Activated naive CD4-positive, alpha-beta T cell (primary cell): ENCODE measurements at places on chromosomes 11 and 22.

GRCh38 chr22:50696799-50697561 lies 24.4 kb downstream of the SHANK3 start:
- no peak for DNase-seq

- no peak for DNase-seq
These were observed 49.4 kb downstream of the BID start for GRCh38 chr22:17724678-17725499.

- no peak for DNase-seq
These were observed 25.5 kb upstream of the CECR2 start for GRCh38 chr22:17343766-17344165.

GRCh38 chr11:71365626-71366025 lies 82.6 kb downstream of the DHCR7 start:
- DNase-seq = no peak

DNA sequence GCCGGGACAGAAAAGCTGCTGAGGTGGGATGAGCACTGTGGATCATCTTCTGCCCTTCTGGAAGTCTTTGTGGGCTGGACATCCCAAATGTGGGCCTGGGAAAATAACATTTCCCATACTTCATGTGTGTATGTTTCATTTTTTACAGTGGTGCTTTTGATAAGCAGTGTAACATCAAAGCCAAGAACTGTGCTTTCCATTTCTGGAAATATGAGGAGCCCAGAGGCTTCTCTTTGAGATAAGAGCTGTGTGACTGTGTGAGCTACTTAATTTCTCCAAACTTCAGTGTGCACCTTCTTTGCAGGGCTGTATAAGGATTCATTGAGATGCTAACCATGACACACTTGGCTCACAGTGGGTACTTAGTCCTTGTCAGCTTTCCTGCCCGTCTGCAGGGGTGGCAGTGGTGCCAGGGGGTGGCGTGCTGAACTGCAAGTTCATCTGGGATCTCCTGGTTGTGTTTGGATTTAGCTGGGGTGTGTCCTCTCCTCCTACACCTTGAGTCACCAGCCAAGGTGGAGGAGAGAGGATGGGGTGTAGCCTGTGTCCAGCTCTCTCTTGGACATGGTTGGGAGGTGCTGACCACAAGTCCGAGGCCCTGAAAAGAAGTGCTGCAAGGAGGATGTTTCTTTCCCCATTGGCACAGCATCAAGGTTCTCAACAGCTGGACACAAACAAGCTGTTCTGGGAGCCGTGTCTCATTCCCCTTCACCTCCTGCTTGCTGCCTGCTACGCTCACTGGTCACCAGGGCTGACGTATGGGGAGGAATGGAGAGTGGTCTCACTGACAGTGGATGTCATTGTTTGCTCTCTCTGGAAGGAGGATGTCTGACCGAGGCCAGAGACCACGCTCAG lies 139.4 kb downstream of the TEAD1 start:
- no peak for DNase-seq

GRCh38 chr11:102882389-102883024 lies 7.7 kb upstream of the MMP12 start:
- DNase-seq = no peak

DNA sequence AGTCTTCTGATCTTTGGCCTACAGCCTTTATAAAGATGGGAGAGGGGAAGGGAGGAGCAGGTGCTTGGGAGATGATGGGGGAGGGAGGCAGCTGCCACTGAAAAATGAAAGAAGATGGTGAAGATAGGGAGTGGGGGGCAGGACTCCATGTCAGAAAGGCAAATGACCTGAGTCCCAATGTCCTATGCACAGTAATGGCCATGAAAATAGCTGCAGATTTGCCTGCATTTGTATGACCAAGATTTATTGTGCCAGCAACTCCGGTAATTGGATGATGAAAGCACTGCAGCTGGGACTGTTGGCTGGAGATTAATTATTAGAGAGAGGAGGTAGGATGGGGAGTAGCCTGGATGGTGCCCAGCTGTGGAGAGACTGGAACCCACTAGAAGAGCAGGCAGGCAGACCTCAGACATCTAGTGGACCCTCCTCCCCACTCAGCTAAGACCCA lies 36.1 kb downstream of the NEU3 start:
- no peak for DNase-seq

DNA sequence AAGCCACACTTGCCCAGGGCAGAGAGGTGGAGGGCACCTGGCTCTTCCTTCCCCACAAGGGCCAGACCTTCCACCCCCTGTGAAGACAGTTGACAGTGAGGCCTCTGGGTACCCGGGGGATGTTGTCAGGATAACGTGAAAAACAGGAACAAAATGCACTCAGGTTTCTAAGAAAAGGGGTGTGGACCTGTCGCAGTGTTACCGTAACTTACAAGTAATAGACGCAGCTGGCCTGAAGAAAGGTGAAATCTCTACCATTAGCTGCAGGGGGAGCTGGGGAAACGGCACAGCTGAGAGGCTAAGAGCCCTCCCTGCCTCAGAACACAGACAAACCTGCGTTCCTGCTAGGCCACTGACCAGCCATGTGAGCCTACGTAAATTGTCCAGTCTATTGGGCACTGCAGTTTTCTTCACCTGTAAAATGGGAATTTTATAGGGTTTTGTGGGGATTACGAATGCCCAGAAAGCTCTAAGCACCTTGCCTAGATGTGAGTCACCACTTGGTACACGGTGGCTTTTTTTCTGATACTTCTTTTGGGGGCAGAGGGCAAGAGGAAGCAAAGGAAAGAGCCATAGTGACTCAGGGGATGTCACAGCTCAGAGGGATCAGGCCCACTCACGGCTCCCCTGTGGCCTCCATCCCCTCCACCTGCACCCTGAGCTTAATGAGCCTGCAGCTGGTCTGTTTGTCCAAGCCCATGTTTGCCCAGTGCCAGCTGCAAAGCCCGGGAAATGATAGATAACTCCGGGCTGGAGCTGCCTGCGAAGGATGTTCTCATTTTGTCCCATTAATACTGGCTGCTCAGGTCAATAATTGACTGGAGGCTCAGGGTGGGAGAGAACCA lies 18.4 kb upstream of the CABP7 start:
- DNase-seq = no peak

GRCh38 chr11:122663056-122663740 lies 7.7 kb downstream of the UBASH3B start:
- DNase-seq = no peak

- DNase-seq = no peak
These were observed 205.7 kb upstream of the NAV2 start for GRCh38 chr11:19506816-19507486.

DNA sequence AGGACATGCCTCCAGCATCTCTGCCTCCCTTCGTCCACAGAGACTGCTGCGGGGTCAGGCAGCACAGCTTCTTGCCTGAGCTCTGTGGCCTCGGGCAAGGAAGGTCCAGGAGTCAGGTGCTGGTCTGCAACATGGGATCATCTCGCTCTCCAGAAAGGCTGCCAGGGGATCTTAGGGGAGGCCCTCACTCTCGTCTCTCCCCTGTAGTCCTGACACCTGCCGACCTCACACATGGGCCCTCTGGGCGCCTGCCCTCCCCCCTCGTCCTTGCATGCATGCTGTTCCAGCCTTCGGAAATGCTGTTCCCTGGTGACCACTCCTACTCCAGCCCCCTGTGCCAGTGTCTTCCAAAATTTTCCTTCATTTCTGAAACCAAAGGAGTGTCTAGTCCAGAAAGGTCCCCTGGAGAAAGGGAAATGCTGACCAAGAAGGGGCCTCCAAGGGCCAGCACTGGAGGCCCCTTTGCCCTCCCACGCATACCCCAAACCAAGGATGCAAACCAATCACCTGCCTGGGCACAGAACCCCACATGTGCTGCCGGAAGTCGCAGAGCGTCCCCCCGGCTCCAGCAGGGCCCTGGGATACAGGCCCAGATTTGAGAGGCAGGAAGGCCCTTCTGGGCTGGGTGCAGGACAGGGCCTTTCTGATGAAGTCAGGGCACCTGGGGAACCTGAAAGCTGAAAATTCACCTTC lies 41.0 kb downstream of the IGF2 start:
- DNase-seq = no peak

GRCh38 chr11:108220721-108221336 lies 1.6 kb downstream of the NPAT start:
- DNase-seq = no peak

- peak; percentile 99 for DNase-seq
These were observed at the start of gene PSMC3 for GRCh38 chr11:47426062-47426956. Gene PSMC3 (minus strand): TSS chr11:47426439. CDS start chr11:47426279, 160 bp downstream.

- DNase-seq = no peak
These were observed 43.4 kb upstream of the CSNK2A3 start for GRCh38 chr11:11396301-11397035.

GRCh38 chr11:67045314-67045713 lies 11.3 kb upstream of the RHOD start:
- DNase-seq = no peak

- no peak for DNase-seq
These were observed 27.9 kb downstream of the MB start for GRCh38 chr22:35589071-35589755.

GRCh38 chr11:118109231-118109630 lies 22.5 kb upstream of the SMIM35 start:
- DNase-seq = no peak

DNA sequence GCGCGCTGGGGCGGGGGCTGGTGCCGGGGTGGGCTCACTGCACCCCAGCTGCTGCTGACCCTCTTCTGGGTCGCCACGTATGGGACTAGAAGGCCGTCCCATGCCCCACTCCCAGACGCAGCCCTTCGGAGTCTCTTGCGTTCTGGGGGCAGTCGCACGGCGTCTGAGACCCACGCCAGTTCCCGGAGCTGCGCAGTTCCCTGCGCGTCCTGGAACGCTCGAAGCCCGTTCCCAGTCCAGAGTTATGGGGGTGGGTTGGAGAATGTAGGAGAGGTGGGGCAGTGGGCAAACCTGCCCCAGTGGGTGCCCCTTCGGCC lies 375 bp downstream of the LAYN start:
- DNase-seq = no peak

DNA sequence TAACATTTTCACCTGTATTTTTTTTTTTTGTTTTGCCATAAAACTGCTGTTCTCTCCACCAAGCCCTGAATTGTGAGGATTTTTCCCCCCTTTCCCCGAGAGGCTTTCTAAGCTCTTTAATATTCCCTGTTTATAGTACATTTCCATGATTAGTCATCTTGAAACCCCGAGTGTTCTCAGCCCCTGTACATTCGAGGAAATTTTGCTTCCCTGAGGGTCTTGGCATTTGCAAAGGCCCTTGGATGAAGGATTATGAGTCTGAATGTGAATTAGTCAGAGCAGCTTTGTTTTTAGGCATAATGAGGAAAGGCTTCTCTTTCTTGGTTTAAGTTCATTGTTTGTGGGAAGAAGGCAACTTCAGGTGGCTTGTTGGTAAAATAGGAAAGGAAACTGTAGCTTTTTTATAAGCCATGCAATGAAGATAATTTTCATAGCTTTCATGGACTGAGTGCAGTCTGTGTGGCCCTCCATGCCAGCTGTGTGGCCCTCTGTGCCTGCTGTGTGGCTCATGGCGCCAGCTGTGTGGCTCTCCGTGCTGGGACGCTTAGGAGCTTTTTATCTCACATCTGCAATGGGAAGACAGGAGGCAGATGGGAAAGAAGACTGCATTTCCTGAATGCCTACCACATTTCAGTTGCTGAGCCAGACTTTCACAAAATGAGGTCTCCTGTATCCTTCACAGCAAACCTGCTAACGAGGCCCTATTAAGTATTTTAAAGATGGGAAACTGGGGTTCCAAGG lies 129.0 kb downstream of the TEAD1 start:
- DNase-seq = no peak

- no peak for DNase-seq
These were observed 2.3 kb downstream of the B3GAT1 start for GRCh38 chr11:134409552-134410429.

- no peak for DNase-seq
These were observed 169.3 kb upstream of the BLID start for GRCh38 chr11:122285070-122285988.

DNA sequence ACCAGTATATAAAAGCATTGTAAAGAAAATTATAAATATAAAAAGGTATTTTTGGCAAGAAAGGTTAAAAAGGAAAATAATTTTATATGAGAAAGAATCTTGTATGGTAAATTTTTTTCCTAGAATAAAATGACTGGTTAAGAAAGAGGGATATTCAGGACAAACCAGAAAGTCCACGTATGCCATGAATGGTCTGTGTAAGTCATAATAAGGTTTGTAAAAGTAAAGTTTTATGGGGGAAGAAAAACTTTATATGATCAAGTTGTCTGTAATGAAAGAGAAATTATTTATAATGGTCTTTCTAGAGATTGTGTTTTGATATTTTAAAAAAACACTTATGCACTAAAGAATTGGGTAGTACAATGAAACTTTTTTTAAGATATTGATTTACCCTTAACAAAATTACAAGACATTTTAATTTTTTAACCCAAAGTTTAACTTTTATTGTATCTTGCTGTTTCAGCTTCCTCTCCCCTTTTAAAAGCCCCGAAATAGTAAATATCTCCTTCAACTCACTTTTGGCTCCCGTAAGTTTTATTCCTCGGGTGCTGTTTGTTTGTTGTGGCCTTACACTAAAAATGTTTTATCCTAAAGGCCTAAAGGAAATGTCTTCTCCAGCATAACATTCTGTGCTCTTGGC lies 47.7 kb downstream of the AMOTL1 start:
- DNase-seq = no peak

- no peak for DNase-seq
These were observed 977.4 kb upstream of the FAT3 start for GRCh38 chr11:91247009-91247735.

DNA sequence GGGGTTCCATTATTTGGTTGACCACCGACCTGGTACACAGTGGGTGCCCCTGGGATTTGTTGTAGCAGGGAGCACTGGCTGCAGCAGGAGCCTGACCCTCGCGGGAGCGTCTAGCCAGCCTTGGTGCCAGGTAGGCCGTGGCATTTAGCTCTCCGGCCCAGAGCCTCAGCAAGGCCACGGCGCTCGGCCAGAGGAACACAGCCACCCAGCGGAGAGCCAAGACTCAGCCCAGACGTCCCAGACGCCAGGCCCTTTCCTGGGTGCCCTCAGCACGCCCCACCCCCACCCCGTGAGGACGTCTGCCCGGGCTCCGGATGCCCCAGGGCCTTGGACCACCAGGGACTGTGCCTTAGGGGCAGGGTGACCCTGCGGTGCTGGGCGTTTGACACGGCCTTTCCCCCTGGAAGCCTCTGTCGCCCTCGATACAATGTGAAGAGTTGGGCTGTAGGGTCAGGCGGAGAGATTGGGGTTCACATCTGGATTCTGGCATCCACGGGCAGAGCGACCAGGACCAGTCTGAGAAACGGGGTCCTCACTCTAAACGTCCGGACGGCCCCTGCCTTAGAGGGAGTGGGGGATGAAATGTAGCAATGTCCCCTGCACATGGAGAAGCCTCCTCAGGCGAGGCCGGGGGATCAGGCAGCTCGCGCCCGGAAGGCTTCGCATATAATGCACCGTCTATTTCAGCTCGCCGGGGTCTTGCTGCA lies 99.2 kb upstream of the FGF3 start:
- no peak for DNase-seq

GRCh38 chr22:36409911-36410756 lies 22.4 kb upstream of the MYH9 start:
- peak; percentile 53 for DNase-seq
